Left lung (tissue), 14 donors: ENCODE measurements at places on chromosomes 16 and 17. TPM values are rescaled to one million over a fixed set of nuclear protein-coding genes. Genes with fewer than 3 reads are reported as not detected.
A peak's percentile ranks its signal among the peaks of the same experiment; 100 is the strongest.

The TMIGD1 gene
- total RNA-seq: not detected

The SEPTIN12 gene
- total RNA-seq: not detected

The HSF5 gene
- 0.15 TPM for total RNA-seq

DNA sequence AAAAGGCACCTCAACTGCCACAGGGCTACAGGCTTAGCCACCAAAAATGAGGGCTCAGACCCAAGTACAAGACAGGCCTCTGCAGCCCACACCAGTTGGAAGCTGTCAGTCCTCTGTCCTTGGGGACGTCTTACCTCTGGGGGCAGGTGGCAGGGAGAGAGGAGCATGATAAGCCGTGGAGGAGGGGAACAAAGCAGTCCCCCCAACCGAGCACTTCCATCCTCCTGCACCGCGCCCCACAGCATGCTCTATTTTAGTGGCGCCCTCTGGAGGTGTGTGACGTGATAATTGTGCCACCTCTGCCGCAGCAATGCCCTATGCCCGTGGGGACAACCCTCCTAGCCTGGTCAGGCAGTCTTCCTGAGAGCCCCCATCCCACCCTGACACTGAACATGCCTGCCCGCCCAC, 13.6 kb downstream of the G6PC3 start:
- H3K4me3 ChIP-seq: no peak overlapping the region
- H3K27me3 ChIP-seq: no peaks in the 10 kb centered on the region
- no peak for DNase-seq
- no peak overlapping the region for H3K27ac ChIP-seq

DNA sequence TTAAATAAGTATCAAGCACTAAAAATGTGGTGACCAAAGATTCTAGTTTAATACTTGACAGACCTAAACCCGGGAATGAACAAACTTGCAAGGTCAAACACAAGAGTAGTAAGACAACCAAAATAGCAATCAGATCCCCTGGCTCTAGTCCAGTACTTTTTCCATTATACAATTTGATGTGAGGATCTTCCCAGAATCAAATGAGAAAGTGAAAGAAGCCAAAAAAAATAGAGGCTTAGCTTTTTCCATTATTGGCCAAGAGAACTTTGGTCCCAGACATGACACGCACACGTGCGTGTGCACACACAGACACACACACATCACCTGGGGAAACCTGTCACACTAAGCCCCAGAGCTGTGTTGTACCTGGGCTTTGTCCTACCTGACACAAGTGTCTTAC, 300.6 kb upstream of the CDH5 start:
- H3K36me3 ChIP-seq: no peaks in the 10 kb centered on the region
- no peaks in the 10 kb centered on the region for H3K27me3 ChIP-seq
- DNase-seq: no peak
- H3K4me3 ChIP-seq: no peak overlapping the region
- H3K27ac ChIP-seq: no peak overlapping the region
- peaks cover 13% of the 10 kb centered on the region for H3K4me1 ChIP-seq

GRCh38 chr17:67125417-67125816, 81.1 kb downstream of the CACNG1 start:
- no peak overlapping the region for H3K27ac ChIP-seq
- peaks cover 55% of the 10 kb centered on the region for H3K36me3 ChIP-seq
- H3K4me3 ChIP-seq: no peak overlapping the region
- DNase-seq: no peak
- no peaks in the 10 kb centered on the region for H3K4me1 ChIP-seq
- H3K27me3 ChIP-seq: no peaks in the 10 kb centered on the region

GRCh38 chr16:47676635-47677177, 215.6 kb downstream of the PHKB start:
- no peak overlapping the region for H3K4me3 ChIP-seq
- H3K4me1 ChIP-seq: no peaks in the 10 kb centered on the region
- no peak for DNase-seq

The PPY gene
- not detected for total RNA-seq

- DNase-seq: no peak
- H3K36me3 ChIP-seq: no peaks in the 10 kb centered on the region
- H3K4me3 ChIP-seq: no peak overlapping the region
- H3K4me1 ChIP-seq: peaks cover 13% of the 10 kb centered on the region
- peaks cover 4% of the 10 kb centered on the region for H3K27me3 ChIP-seq
These were observed 49.4 kb downstream of the BEAN1 start for GRCh38 chr16:66476328-66477027.

GRCh38 chr16:53078765-53079485, 24.1 kb downstream of the CHD9 start:
- peaks cover 2% of the 10 kb centered on the region for H3K4me1 ChIP-seq
- H3K27ac ChIP-seq: no peak overlapping the region
- no peaks in the 10 kb centered on the region for H3K27me3 ChIP-seq
- no peak overlapping the region for H3K4me3 ChIP-seq
- no peak for DNase-seq

DNA sequence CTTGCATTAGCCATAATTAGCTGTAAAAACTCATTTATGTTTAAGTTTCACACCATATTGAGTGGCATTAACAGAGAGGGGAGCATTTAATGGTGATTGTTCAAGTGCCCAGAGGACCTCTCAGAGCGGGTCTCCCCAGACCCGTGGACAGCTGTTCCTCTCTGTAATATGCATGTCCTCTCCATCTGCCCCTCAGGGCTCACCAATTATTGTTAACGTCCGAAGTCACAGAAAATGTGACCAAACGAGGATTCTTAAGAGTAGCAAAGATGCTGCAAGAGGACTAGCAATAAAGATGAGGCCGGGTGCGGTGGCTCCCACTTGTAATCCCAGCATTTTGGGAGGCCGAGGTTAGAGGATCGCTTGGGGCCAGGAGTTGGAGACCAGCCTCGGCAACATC, 130.2 kb downstream of the CPPED1 start:
- no peaks in the 10 kb centered on the region for H3K4me1 ChIP-seq
- no peak overlapping the region for H3K27ac ChIP-seq
- DNase-seq: no peak
- no peak overlapping the region for H3K4me3 ChIP-seq
- no peaks in the 10 kb centered on the region for H3K27me3 ChIP-seq
- H3K36me3 ChIP-seq: peaks cover 7% of the 10 kb centered on the region

The LRRC75A gene
- 3.8 TPM for total RNA-seq

DNA sequence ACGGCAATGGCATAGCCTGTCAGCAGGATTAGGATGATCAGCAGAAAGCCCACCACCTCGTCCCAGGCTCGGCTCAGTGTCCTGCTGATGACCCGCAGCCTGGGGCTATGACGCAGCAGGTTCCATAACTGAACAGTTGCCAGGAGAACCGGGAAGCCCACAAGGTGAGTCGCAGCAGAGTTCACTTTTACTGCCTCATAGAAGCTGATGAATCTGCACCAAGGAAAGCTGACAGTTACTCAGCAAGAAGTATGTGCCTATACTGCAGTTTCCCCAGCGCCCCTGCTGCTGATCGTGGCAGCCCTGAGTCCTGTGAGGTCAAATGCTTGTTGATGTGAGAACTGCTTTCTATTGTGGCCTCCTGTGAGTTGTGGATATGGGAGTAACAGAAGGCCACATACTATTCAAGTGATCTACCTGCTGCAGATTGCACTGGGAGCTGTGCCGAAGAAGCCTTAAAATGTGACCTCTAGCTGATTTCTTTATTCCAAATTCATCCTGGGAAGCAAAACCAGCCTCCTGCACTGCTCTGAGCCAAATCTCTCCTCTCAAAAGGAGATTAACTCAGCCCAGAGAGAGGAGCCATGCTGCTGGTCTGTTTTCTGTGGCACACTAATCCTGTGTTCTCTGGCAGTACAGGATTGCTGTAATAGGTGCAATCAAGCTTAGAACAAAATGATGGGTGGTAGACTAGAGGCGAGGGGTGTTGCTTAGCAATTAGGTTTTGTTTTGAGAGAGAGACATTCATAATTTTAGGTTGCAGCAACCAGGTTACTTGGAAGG, 38.8 kb downstream of the IST1 start:
- peaks cover 39% of the 10 kb centered on the region for H3K36me3 ChIP-seq
- no peaks in the 10 kb centered on the region for H3K27me3 ChIP-seq
- no peak for DNase-seq

The ST6GALNAC2 gene
- total RNA-seq: 17.5 TPM

DNA sequence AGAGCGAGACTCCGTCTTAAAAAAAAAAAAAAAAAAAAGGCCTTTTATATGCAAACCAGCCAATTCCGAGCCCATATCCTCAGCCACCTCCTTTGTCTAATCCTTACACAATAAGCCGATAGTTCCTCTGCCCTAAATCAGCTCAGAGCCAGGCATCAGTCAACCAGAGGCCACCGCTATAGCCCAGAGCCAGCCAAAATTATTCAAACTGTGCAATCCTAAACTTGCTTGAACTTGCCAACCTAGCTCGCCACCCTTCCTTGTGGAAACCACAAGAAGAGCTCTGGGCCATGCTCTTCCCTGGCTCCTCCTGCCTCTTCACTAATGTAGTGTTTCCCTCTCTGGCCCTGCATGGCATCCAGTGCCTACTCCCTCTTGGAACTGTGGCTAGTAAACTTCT, 17.7 kb downstream of the ITGAL start:
- peaks cover 84% of the 10 kb centered on the region for H3K36me3 ChIP-seq
- no peak overlapping the region for H3K4me3 ChIP-seq
- H3K27me3 ChIP-seq: no peaks in the 10 kb centered on the region
- no peak for DNase-seq

- H3K27ac ChIP-seq: no peak overlapping the region
- no peaks in the 10 kb centered on the region for H3K4me1 ChIP-seq
- peaks cover 8% of the 10 kb centered on the region for H3K36me3 ChIP-seq
- DNase-seq: no peak
- no peak overlapping the region for H3K4me3 ChIP-seq
These were observed 230.7 kb downstream of the SLC39A11 start for GRCh38 chr17:72861811-72862210.

GRCh38 chr17:76469076-76469990, 1.9 kb downstream of the AANAT start:
- H3K4me3 ChIP-seq: no peak overlapping the region
- DNase-seq: peak; percentile 76
- H3K27me3 ChIP-seq: no peaks in the 10 kb centered on the region
- H3K27ac ChIP-seq: no peak overlapping the region
- peaks cover 9% of the 10 kb centered on the region for H3K4me1 ChIP-seq

DNA sequence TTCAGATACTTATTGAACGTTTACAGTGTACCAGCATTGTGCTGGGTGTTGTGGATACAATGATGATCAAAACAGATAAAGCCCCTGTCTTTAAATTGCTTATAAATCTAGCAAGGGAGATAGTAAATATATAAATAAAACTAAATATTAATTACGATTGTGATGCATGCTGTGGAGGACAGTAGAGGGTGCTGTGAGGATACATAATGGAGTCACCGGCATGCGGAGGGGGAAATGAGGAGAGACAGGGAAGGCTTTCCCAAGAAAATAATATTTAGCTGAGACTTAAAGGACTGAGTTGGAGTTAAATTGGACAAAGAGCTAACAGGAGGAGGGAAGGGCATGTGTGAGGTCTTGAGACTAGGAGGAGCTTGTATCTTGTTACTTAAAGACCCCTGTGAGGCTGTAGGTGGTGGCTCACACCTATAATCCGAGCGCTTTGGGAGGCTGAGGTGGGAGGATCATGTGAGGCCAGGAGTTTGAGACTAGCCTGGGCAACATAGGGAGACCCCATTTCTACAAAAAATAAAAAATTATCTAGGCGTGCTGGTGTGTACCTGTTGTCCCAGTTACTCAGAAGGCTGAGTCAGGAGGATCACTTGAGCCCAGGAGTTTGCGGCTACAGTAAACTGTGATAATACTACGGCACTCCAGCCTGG, 2.4 kb downstream of the DHRS7B start:
- H3K36me3 ChIP-seq: no peaks in the 10 kb centered on the region
- DNase-seq: peak; percentile 59
- no peak overlapping the region for H3K27ac ChIP-seq
- H3K4me1 ChIP-seq: peaks cover 69% of the 10 kb centered on the region
- H3K27me3 ChIP-seq: no peaks in the 10 kb centered on the region
- no peak overlapping the region for H3K4me3 ChIP-seq
